NCI-H1092 (cell line): ENCODE measurements at places on chromosomes 7 and 10.

GRCh38 chr10:75403939-75404814, 2.6 kb upstream of the ZNF503 start:
- no peak for DNase-seq

DNA sequence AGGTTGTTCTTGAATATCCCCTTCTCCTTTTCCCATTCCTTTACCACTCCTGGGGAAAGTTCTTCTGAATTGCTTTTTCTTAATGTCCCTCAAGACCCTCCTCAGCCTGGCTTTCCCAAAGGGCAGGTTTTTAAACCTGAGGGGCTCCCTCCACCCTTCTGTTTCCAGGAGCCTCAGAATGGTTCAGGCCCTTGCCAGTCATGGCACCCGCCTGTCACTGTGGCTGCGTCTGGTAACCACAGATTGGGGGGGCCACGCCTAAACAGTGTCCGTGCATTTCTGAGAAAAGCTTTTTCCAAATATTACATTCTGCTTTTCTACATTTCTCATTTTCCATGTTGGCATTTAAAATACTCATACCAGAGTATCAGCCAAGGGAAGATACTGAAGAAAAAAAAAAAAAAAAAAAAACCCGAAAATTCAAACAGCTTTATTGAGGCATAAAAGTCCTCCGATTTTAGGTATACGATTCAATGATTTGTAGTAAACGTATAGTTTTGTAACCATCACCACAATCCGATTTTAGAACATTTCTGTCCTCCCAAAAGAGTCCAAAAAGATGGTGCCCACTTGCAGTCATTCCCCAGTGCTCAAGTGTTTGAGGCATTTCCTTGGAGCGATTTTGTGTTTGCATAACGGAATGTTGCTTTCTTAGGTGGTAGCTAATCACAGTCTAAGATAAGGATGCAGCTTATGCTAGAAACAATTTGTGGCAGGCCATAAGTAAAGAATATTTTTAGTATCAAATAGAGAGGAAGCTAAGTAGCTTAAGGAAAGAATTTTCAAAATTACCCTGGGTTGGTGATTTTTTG, 22.1 kb downstream of the HKDC1 start:
- no peak for DNase-seq

DNA sequence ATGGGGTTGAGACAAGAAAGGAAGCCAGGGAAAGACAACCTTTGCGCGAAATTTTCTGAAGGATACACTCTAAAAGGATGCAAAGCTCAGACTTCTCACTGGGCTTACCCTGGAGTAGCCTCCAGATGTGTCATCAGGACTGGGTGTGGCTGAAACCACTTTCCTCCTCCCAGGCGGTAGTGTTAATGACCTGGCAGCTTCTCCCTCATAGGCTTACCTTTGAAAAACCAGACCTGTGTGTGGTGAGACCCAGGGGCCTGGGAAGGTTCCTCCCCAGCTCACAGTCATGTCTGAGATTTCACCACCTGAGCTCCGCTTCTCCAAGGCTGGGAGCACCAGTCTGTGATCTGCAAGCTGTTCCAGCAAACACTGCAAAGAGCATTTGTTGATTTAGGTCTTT, 93.7 kb downstream of the EPC1 start:
- DNase-seq = no peak

- no peak for DNase-seq
These were observed 17.5 kb upstream of the PRTFDC1 start for GRCh38 chr10:24969841-24970281.

GRCh38 chr7:70355198-70356020, 757.1 kb downstream of the AUTS2 start:
- peak; percentile 55 for DNase-seq

DNA sequence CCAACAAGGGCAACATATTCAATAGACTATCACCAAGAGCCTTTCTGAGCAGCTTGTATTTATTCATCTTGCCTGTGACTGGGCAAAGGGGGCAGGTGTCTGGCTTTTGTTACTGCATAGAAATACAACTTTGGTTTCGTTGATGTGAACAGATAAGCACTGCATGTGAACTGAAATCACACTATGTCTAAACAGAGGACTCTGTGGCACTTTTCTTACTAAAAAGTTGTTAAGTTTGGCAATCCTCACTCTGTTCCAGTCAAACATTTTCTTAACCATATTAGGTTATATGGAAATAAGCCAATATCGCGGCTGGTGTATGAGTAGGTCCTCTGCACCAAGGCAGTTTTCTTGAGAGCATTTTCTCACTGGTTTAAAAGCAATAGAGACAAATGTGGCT, 48.5 kb downstream of the CALD1 start:
- no peak for DNase-seq

GRCh38 chr10:98096316-98096715, 38.1 kb upstream of the R3HCC1L start:
- no peak for DNase-seq

GRCh38 chr7:35512716-35513115, 182.2 kb downstream of the HERPUD2 start:
- DNase-seq = no peak

GRCh38 chr7:121531175-121532070, 135.3 kb upstream of the FAM3C start:
- DNase-seq = no peak

- no peak for DNase-seq
These were observed 132.1 kb downstream of the SMURF1 start for GRCh38 chr7:99011706-99012404.

GRCh38 chr10:116255886-116256751, 16.9 kb downstream of the GFRA1 start:
- no peak for DNase-seq

- DNase-seq = no peak
These were observed 285.4 kb downstream of the SNX13 start for GRCh38 chr7:17654940-17655339.

DNA sequence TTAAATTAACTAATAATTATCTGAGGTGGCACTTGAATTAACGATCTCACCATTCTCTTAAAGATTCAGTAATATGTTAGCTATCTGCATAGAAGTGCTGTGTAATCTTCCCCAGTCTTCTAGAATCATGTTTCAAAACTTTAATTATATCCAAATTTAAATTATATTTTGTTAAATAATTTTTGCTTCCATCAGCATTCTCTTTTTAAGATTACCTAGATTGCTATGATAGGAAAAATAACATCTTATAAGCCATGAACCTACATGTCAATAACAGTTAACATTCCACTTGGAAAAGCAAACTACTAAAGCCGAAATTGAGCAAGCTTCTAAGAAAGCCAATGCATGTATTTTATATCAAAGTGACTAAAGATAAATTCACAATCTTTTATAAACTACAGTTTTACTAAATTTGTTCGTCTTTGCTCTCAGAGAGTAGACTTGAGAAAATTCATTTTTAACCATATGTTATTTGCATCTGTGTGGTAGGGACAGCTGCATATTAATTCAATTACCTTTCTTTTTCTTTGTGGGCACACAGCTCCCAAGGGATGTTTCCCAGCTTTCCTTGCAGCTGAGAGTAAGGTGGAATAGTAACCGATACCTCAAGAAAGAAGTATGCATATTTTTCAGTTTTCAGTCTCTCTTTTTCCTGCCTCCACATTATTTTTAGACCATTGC, 105.4 kb upstream of the ABCB5 start:
- DNase-seq = no peak

- no peak for DNase-seq
These were observed 81.1 kb downstream of the CTTNBP2 start for GRCh38 chr7:117791877-117792780.

DNA sequence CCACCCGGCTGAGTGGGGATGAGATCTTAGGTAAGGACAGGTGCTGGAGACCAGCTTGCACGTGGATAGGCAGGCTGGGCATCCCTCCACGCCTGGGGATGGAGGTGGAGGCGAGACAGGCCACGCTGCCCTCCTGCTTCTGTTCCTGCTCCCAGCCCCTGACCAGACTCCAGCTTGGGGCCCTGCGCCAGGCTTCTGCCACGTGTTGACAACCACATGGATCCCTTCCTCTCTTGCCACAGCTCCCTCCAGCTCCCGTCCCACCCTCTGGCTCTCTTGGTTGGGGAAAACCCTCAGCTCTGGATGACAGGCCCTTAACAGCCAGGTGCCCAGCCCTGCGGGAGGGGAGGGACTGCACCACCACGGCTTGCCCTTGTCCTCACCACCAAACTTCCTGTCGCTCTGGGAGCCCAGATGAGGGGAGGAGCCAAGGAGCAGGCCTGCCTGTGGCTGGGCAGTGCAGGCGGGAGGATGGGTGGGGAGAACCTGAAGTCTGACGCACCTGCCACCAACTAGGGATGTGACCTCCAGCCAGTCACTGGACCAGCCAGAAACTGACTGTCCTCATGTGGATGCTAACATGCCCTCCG, 36.0 kb downstream of the KCNH2 start:
- no peak for DNase-seq

- no peak for DNase-seq
These were observed 139.4 kb downstream of the ITGB8 start for GRCh38 chr7:20470082-20470481.

- no peak for DNase-seq
These were observed 138.7 kb upstream of the SMIM30 start for GRCh38 chr7:113256883-113257531.

- no peak for DNase-seq
These were observed 27.2 kb upstream of the ATP6V0A4 start for GRCh38 chr7:138825049-138825721.

DNA sequence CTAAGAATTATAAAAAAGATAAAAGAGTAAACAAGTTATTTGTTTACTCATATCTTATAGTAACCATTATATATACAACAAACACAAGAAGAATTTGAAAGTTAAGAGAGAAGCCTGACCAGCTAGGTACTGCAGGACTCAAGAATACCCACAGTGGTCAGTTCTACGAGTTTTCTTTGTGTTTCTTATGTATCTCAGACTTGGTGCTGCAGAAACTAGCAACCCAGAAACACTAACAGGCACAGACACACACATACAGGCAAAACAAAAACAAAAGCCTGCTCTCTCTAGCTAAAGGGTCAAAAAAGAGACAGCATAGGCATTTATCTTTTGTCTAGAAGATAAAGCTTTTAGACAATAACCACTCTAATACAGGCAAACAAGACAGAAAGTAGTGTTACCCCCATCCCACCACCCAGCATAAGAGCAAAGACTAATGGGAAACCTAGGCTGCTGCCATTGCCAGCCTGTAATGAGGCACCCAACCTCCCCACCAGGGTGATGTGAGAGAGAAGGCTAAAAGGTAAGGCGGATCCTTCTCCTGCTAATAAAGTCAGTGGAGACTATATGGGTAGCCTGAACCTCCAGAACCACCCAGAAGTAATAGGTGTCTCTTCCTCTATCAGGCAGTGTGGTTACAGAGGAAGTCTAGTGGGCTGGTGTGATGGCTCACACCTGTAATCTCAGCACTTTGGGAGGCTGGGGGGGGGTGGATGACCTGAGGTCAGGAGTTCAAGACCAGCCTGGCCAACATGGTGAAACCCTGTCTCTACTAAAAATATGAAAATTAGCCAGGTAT, 113.9 kb downstream of the DNAJC1 start:
- no peak for DNase-seq

GRCh38 chr7:157488281-157488680, 151.5 kb downstream of the DNAJB6 start:
- no peak for DNase-seq

DNA sequence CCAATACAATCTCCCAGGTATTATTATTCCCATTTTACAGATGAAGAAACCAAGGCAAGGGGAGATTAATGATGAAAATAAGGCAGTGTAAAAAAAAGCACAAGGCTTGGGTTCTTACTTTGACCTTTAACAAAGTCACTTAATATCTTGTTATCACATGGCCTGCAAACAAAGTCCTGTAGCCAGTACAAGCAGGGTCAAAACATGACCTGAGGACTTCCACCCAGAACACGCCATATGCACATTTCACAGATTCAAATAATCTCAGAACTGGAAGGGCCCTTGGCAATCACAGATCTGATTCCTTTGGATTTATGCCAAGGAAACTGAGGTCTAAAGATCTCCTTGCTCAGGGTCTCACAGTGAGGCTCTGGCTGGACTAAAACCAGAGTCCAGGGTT, 162.1 kb downstream of the KCNMA1 start:
- no peak for DNase-seq
